ENCODE measurements at places on chromosomes 7 and 10.

- DNase-seq = no peak
Measured at GRCh38 chr10:68756246-68756645, 35.2 kb downstream of the CCAR1 start.

GRCh38 chr7:8380130-8380529 lies 53.3 kb upstream of the NXPH1 start:
- DNase-seq = no peak

GRCh38 chr10:16509996-16510395 lies 11.7 kb downstream of the C1QL3 start:
- DNase-seq = peak; percentile 10

DNA sequence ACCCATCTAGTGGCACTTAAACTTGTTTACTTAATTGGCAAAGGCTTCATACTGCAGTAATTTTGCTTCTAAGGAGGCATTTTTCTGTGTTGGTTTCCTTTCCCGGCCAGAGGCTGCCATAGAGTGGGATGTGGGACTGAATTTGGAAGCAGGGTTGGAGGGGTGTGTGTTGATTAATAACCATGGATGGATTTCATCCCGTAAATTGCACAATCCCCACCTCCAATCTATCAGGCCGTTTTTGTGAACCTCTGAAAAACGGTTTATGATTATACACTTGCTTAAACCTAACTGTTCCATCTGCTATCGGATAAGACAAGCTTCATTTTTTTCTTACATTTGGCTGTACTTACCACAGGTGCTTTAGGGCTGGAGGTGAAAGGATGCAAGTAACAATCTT lies 1.3 kb downstream of the TMEM60 start:
- DNase-seq = no peak

DNA sequence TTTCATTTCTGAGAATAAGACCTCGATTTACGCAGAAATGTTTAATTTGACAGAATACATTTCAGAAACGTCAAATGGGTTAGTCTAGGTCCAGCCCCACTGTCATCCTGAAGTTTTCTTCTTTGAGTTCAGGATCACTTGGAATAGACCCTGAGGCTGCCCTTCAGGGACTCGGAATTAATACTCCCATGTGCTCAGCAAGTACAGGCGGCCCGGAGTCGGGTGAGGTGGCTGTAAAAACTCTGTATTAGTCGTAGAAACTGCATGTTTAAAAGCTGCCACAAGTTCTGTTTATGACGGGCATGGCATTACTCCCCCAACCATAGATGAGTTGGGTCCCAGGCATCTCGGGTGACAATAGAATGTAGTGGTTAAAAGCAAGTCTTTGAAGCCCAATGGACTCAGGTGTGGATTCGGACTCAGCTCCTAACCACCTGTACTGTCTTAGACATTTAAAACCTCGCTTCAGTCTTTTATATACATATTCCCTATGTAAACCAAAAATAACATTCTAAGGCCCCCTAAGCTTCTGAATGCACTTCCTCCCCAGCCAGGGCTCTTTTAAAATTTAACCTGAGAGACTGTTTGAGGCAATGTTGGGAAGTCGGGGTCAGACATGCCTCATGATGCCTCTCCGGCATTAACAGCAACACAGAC lies 216.3 kb downstream of the ADARB2 start:
- DNase-seq = no peak

- DNase-seq = no peak
Measured at GRCh38 chr7:150451097-150451793, 815 bp downstream of the GIMAP8 start.
